Erythroblast (primary cell): ENCODE measurements at places on chromosomes 2 and 18.
A peak's percentile ranks its signal among the peaks of the same experiment; 100 is the strongest.

DNA sequence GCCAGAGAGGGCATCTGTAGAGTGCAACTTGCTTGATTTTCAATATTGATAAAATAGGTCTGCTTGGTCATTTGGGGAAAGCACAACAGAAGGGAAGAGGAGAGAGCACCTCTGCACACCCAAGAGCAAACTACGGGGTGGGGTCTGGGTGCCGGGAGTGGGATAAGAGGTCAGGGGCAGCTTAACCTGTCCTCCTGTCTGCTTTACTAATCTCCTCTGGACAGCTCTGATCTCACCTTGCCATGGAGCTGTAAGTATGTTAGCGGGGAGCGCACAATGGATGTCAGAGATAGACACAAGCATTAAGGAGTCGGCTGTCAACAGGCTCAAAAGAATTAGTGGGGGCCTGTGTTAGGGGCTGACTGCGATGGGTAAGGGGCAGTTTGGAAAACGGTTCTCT, 328.7 kb downstream of the CYRIA start:
- DNase-seq = no peak

GRCh38 chr2:173806761-173807160, 158.4 kb downstream of the SP3 start:
- no peak for DNase-seq

DNA sequence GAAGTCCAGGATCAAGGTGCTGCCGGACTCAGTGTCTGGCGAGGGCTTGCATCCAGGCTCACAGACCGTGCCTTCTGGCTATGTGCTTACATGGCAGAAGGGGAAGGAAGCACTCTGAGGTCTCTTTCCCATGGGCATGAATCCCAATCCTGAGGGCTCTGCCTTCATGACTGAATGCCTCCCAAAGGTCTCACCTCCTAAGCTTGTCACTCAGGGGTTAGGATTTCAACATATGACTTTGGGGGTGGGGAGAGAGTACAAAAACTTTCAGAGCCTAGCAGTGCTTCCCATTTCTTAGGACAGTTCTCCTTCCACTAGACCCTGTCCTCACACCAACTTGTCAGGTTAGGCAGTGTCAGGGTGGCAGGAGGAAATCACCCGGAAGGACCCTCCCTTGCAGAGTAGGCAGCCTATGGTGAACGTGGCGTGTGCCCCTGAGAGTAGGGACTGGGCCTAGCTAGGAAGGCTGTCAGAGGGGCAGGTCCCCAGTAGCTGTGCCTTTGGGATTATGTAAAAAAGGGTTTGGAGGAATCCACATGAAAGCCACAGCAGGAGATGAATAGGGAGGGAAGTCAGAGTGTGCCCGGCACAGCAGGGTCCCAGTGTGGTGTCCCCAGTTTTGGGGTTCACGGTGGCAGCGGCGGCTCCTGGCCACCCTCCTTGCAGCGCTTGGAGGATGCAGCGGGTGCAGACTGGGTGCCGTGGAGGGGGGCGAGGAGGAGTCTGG, 233.3 kb downstream of the LDLRAD4 start:
- DNase-seq = no peak

DNA sequence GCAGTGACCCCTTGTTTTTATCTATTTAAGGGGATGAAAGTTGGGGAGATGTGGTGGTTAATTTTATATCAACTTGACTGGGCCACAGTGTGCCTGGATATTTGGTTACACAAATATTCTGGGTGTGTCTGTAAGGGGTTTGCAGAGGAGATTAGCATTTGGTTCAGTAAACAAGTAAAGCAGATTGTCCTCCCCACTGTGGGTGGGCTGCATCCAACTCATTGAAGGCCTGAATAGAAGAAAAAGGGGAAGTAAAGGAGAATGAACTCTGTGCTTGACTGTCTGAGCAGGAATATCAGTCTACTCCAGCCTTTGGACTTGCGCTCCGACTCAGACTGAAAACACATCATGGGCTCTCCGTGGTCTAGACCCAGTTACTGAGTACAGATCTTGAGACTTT, 80.9 kb downstream of the GCA start:
- no peak for DNase-seq

GRCh38 chr18:31649978-31650719, 34.2 kb downstream of the B4GALT6 start:
- DNase-seq = no peak

DNA sequence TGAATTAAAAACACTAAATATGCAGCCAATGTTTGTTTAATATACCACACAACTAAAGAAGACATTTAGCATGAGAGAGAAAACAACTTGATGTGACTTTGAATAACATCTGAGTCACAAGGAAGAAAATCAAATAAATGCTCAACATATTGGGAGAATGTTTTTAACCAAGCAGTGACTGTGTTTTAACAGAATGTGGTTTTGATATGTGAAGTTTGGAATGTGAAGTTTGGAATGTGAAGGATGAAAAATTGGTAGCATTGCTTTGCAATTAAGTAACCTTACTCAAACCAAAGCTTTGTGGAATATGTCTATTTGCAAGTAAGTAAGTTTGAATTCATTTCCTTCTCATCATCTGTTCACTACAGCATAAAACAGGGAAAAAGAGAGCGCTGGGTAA, 128.2 kb upstream of the DNAJC10 start:
- DNase-seq = no peak

DNA sequence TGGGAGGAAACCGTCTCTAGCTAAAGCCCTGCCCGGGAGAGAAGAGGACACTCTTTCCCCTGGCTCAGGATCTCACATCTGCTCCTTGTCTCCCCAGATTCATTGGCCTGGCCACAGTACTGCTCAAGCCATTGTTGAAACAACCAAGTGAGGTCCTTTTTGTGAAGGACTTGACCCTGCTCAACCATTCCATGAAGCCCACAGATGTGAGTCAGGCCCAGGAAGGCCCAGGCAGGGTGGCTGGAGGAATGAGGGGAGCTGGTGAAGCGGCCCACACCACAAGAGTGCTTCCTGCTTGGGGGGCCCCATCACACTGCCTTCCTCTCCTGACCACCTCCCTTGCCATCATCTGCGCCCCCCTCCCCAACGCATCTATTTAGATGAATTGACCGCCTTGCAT, 5.1 kb downstream of the FER1L5 start:
- DNase-seq = no peak

GRCh38 chr2:166090908-166091307, 36.9 kb downstream of the SCN1A start:
- DNase-seq = no peak

DNA sequence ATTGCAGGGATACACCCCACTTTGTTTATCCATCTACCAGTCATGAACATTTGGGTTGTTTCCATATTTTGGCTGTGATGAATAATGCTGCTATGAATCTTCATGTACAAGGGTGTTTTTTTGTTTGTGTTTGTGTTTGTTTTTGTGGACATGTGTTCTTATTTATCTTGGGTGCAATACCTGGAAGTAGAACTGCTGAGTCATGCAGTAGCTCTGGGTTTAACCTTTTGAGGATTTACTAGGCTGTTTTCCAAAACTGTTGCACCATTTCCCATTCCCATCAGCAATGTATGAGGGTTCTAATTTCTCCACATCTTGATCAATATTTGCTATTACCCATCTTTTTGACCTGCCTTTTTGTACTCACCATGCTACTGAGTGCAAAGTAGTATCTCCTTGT, 140.0 kb upstream of the CYP1B1 start:
- no peak for DNase-seq

- DNase-seq = no peak
These were observed 64.6 kb downstream of the ZC3H6 start for GRCh38 chr2:112339986-112340385.

GRCh38 chr2:188850786-188851185, 123.4 kb upstream of the COL3A1 start:
- no peak for DNase-seq

GRCh38 chr2:232611559-232612218, 21.7 kb upstream of the EFHD1 start:
- DNase-seq = peak; percentile 52

DNA sequence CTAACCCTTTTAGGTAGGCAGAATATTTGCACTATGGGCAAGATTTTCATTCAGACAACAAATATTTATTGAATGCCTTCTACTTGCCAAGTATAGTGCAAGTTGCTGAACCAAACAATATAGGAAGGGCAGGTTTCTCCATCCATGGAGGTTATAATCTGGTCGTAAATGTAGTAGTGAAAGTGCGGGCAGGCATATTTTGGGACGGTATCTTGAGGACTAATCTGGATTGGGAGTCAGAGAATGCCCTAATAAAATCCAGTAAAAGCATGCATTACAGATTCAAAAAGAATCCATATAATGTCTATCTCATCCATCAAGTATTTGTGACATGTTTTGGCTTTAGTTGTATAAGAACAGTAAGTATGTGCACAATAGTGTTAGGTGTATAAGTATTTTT, 1.7 kb upstream of the NDUFV2 start:
- DNase-seq = no peak

GRCh38 chr2:216653931-216654365, 20.7 kb downstream of the IGFBP2 start:
- no peak for DNase-seq

- DNase-seq = peak; percentile 59
These were observed 3.0 kb downstream of the DHRS9 start for GRCh38 chr2:169072163-169072925.

DNA sequence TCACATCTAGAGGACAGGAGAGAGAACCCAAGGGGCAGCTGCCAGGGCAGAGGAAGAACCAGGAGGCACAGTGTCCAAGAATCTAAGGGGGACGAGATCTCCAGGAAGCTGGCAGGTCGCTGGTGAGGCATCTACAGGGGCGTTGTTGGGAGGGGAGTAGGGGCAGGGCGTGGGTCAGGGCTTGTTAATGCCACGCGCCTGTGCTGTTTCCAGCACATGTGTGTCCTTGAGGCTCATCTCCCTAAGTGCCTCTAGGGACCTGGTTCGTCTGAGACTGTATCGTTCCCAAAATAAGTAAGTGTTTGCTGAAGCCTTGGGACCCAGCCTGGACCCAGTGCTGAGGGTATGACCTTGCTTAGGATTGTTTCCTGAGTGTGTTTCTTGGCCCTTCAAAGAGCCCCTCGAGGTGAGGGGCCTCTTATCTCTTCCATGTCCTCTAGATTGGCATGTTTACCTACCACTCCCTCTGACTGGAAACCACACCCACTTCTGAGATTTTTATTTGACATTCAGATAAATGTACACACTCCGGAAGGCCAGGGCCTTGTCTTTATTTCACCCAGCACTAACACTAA, 22.2 kb downstream of the HK2 start:
- no peak for DNase-seq

- DNase-seq = no peak
These were observed 57.2 kb downstream of the CYB5A start for GRCh38 chr18:74234326-74235171.

DNA sequence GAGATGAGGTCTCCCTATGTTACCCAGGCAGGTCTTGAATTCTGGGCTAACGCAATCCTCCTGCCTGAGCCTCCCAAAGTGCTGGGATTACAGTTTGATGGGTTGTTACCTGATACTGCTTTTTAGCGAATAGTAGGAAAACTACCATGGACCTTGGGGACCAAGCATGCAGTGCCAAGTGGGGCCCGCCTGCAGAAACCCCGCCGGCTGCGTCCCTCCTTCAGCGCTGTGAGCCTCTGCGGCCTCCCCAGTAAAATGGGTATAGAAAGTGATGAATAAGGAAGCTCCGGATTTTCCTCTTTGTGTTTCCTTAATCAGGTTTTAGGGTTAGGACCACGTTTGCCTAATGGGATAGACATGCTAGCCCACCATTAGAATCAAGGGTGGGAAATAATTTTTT, 30.4 kb downstream of the RAMP1 start:
- DNase-seq = no peak

- DNase-seq = no peak
These were observed 39.6 kb upstream of the APOB start for GRCh38 chr2:21083482-21083881.

GRCh38 chr2:219002395-219003266, 9.4 kb upstream of the CRYBA2 start:
- DNase-seq = peak; percentile 45

GRCh38 chr18:40347261-40347660, 1607.8 kb upstream of the PIK3C3 start:
- DNase-seq = no peak

GRCh38 chr2:138879931-138880330, 99.7 kb upstream of the NXPH2 start:
- DNase-seq = no peak

DNA sequence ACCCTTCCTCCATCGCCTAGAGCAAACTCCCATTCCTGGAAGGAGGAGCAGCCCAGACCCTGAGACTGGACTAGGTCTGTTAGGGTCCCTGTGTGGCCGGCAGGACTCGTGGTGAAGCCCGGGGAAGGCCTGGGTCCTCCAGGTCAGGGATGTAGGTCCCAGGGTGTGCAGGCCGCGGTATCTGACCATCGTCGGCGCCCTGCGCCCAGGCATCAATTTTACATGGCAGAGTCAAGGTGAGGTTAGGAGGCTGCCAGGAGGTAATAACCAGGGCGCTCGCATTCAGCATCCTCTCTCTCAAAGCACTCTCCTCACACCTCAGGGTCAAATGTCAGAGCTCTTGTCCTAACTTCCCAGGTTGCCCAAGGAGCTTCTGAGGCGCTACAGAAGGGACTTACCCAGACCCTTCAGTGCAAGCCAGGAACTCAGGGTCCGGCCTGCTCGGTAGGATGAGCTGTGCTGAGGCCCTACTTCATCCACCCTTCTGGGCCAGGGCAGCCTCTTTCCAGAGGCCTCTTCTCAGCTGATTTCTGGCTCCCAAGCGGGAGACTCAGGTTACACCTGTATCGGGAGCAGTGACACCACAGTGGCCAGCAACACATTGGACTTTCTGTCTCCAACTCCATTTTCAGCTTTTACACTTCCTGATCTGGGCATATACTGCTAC, 628 bp downstream of the SH2D6 start:
- peak; percentile 46 for DNase-seq

- no peak for DNase-seq
These were observed 77.8 kb upstream of the PMAIP1 start for GRCh38 chr18:59821983-59822382.

- no peak for DNase-seq
These were observed 63.5 kb upstream of the CTLA4 start for GRCh38 chr2:203804070-203804469.

GRCh38 chr18:9653390-9653789, 39.0 kb upstream of the PPP4R1 start:
- DNase-seq = no peak

DNA sequence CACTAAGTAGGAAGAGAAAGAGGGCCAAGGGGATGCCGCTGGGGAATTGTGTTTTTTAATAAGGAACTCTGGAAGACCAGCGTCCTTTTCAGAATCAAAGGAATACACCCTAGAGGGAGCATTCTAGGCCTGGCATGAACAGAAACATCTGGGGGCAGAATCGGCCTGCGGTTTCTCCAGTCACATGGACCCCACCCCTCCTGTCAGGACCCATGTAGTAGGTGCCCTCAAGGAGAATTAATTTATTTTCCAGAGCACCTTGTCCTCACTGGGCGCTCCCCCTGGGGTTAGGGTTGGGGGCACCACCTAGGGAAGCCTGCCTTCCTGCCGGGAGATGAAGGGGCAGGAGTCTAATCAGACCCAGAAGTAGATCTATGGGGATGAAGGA, 44.2 kb downstream of the TMEM37 start:
- no peak for DNase-seq

DNA sequence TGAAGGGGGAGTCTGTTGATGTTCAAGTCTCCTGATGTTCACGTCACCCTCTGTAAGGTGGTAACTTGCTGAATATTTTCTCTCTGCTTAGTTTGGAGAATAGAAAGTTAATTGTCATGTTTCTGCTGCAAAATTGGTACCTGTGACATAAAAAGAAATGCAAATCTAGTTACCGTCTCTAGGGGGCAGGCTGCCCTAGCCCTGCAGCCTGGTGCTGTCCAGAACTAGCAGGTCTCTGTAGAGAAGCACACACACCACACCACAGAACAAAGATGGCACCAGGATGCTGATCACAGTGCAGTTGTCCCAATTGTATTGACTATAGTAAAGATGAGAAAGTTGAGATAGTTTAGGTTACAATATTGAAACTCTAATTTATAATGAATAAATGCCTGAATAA, 47.0 kb downstream of the SLC9A4 start:
- peak; percentile 46 for DNase-seq

GRCh38 chr2:239327536-239328350, 73.1 kb downstream of the HDAC4 start:
- no peak for DNase-seq
